ENCODE measurements at places on chromosomes 4 and X.

DNA sequence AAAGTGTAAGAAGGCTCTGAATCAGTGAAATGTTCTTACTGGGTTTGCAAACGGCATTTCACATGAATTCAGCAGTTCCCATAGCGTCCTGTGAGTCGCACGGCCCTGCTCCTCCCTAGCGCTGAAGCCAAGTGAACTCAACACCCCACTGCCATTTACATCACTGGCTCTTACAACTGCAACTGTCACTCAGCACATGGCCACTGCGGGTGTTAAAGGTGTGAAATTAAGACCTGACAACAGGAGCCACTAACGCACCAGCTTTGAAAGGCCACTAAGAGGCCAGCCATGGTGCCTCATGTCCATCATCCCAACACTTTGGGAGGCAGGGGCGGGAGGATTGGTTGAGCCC lies 31.7 kb downstream of the RNF212 start:
- DNase-seq: no peak

DNA sequence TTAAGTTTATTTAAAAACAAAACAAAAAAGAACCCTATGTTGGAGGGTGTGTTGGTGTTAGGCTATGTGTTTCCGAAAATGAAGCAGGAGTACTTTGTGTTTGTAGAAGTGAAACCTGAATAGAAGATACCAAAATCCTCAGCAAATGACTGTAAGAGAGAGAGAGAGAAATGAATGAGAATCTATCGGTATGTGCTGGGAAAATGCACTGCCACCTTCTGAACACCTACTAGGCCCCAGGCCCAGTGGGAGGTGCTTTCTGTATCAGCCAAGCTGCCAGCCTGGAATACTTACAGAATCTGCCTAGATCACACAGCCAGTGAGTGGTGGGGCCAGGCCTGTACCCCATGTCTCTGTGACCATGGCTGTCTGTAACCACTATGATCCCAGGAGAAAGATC lies 14.9 kb upstream of the PIM2 start:
- no peak for DNase-seq

GRCh38 chrX:21883258-21883657 lies 27.5 kb downstream of the YY2 start:
- DNase-seq: no peak

GRCh38 chrX:140099221-140099620 lies 133.9 kb upstream of the CXorf66 start:
- no peak for DNase-seq

DNA sequence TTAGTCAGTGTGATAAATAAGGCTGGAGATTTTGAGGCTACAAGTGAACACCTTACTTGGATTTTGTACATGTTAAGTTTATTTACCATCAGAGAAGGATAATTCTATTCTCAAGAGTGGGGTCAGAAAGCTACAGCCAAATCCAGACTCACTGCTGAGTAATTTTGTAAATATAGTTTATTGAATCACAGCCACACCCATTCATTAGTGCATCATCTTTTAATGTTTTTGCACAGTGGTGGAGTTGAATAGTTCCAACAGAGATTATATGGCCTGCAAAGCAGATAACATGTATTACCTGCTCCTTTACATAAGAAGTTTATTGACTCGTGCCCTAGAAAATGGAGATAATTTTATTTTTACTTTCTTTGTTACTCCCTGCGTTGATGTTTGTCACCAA lies 60.4 kb downstream of the PCDH18 start:
- peak; percentile 27 for DNase-seq

DNA sequence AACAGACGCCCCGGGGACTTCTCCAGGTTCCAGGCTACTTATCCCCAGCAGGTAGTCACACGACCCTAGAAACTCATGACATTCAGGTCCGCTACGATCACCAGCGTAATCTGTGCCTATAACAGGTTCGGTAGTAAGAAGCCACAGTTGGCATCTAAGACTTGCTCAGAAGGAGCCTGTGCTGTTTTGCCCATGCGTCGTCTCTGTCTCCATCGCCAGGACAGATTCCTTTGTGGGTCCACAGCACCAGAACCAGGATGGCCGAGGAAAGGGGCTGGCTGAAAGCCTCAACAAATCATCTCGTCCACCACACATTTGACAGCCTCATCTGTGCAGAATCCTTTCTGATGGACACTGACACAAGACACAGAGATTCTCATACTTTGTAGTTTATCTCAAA lies 319.5 kb upstream of the AGA start:
- DNase-seq: no peak
